ENCODE measurements at places on chromosomes 5 and 9.

DNA sequence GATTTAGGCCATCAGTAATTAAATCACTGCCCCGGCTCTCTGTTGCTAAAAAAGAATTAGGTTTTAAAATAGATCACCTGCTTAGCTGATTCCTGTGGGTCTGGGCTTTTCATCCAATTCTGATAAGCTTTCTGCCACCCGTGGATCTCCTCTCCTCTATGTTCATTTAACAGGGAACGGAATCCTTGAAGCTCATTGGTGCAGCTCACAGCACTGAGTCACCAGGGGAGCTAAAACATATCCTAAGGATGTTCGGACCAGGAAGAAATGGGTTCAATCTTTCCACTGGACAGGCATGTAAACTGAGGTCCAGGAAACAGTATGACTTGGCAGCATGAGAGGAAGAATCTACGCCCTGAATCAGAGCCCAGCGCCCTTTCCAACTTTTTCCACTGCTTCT lies 267.1 kb upstream of the GRIA1 start:
- DNase-seq, result no peak

DNA sequence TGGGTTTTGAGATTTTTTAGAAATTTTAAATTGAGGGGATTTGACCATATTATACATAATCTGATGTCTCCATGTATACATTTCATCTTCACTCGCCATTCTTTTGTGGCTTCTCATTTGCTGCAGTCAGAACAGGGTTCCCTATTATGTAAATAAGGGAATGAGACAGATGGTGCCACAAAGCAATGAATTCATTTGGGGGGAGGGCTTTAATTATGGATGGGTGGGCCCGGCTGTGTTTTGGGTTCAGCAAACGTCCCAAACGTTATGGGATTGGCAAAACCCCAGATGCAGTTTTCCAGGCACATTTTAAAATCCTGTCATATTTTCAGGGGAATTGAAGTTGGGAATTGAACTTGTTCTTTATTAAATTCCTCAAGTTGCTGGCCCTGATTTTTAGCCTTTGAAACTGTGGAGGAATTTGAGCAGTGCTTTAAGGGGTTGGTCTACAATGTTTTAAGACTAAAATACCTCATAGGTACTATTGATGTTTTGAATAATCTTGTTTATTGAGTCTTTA lies 558.5 kb upstream of the ZNF462 start:
- no peak for DNase-seq

GRCh38 chr5:153157156-153157555 lies 333.3 kb upstream of the GRIA1 start:
- no peak for DNase-seq

DNA sequence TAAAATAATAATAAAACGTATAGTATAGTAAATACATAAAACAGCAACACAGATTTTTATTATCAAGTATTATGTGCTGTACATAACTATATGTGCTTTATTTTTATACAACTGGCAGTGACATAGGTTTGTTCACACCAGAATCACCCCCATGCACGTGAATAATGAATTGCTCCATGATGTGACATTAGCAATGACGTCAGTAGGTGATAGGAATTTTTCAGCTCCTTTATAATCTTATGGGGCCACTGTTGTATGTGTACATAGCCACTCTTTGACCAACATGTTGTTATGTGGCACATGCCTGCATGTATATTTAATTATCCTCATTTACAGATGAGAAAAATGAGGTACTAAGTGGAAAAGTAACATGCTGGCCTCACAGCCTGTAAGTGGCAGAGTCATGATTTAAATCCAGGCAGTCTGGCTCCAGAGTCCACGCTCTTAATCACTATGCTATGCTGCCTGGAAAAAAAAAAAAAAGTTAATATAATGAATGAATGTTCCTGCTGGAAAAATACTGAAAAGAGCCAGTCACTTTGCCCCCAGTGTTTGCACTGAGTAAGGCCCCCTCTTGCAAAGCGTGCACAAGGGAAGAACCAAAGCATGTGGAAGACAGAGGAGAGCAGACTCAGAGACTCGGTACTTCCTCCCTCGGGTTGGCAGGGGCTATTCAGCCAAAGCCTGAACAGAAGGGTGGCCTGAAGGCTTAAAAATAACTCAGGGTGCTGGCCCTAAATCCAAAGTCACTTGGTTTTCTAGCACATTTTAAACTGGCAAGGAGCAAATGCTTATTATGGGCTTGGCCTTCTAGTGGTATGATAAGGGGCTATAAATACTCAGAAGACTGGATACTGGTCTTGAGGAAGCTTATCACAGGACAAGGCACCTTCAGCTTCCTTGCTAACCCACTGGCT lies 206.8 kb downstream of the GLIS3 start:
- no peak for DNase-seq

- no peak for DNase-seq
These were observed 779.4 kb downstream of the SEMA5A start for GRCh38 chr5:8766448-8766847.

DNA sequence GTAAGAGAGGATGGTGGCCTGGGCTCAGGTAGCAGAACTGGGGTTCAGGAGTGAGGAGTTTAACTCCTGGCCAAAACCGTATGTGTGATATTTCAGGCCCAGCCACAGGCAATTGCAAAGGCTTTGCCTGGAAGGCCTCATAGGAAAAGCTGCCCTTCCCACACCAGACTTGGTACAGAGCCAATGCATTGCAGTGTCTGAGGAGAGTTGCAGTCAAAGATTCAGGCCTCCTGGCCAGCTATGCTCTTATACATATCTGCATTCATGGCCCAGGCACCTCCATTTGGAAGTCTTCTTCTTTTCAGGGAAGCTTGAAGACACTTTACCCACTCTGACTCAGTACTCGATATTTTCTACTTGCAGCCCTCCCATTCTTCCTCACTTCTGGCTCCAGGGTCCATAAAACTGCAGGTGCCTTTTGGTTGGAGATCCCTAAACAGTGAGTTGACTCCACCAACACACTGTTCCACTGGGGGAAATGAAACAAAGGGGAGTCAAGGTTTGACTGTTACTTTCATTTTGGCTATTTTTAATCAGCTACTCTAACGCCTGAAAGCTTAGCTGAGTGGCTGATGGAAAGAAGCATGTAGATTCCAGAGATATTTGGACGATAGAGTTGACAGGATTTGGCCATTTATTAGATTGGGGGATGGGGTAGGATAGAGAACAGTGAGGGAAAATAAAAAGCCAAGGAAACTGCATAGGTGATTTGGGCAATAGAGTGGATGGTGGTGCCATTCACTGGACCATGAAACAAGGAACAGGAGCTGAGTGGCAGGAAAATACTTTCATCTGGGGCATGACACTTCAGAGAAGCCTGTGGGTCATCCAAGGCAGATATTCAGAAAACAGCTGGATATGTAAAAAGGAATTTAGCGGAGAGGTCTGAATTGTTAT lies 30.6 kb upstream of the IL33 start:
- DNase-seq, result no peak

- no peak for DNase-seq
These were observed 14.5 kb upstream of the NTNG2 start for GRCh38 chr9:132147331-132147730.

DNA sequence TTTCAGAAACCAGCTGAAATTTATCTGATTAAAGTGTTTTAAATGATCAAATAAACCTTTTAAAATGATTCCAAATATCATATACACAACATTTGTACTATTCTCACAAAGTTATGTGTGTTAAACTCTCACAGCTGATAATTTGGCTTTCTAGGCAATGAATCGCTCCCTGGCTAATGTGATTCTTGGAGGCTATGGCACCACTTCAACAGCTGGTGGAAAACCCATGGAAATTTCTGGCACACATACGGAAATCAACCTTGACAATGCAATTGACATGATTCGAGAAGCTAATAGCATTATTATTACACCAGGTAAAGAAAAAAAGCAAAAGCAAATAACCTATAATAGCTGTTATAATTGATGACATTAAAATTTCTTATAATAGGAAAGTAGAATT lies 72.4 kb downstream of the NNT start:
- DNase-seq, result no peak

- no peak for DNase-seq
These were observed 54.0 kb upstream of the HSPB3 start for GRCh38 chr5:54401515-54401914.

DNA sequence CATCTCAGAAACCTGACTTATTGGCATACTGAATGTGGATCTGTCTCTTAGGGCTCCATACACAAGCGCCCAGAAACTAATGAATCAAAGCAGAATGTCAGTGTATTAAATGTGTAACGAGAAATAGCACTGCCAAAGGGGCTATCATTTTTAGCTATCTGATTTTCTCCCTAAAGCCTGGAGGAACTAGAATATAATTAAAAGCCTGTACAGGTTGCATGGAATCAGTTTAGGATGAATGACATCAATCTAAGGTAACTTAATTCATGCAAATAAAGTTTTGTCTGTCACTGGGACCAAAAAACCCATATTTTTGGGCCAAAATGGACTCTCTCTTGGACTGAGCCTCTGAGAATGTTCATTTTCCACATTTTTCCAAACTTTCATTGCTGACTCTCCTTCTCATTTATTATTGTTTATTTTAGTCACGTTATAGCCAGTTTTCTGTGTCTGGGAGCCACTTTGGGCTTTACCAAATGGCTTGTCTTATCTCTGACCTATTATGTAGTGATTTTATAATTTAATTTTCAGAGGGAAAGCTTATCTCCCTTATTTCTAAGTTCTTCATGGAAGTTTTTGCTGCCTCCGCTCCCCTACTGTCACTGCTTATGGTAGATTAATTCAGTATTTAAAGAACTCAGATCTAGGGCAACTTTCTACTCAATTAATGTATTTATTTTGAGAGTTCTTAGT lies 47.0 kb downstream of the PRR16 start:
- DNase-seq, result no peak

DNA sequence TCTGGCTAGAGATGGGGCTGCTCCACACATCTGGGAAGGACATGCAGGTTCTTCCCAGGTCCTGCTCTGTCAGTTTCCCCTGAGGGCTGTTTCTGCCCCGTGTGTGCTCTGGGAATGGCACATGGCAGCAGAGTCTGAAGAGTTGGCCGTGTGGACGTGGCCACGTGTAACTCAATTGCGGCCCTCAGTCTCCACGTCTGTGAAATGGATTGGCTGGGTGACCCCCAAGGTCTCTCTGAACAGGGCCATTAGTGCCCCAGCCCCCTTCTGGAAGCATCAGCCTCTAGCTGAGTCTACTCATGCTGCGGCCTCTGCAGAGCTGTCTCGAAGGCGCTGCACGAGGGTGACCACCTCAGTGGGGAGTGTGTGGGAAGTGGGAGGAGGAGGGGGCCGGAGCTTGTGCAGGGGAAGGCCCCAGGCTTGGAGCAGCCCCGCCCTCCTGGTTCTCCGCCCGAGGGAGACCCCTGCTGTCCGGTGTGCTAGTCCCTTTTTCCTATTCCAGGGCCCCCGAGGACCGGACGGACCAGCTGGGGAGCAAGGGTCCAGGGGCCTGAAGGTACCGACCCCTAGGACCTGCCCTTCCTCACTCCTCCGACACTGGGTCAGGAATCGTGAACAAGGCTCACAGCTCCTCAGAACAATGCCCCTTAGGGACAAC lies 58.9 kb upstream of the ORM1 start:
- peak; percentile 35 for DNase-seq

- DNase-seq, result no peak
These were observed 92.4 kb upstream of the SLC1A1 start for GRCh38 chr9:4397917-4398316.

- no peak for DNase-seq
These were observed 25.6 kb downstream of the STC2 start for GRCh38 chr5:173302546-173303155.

GRCh38 chr9:107989099-107989498 lies 499.5 kb upstream of the KLF4 start:
- DNase-seq, result no peak

DNA sequence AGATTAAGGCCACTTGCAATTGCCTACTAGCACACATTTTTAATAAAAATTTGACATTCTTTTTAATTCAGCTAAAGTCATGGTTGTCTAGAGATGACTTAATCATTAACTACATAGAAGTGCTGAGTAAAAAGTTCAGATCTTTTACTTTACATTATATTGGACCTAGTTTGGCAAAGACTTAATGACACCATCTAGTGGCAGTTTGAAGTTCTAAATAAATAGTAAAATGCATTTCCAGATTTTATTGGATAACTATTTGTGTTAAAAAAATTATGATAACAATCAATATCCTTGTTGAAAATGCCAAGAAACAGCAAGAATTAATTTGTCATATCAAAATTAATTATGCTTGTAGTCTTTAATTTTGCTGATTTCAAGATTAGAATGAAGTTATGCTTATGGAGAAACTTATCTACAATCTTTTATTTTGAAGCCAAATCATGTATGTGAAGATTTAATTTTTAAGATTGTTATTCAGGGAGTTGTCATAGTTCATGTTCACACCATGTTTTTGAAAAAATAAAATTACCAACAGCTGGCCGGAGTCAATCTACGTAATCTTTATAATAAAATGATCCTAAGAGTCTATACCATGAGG lies 69.6 kb upstream of the PJA2 start:
- no peak for DNase-seq

GRCh38 chr9:97527626-97528528 lies 26.4 kb downstream of the TMOD1 start:
- no peak for DNase-seq

DNA sequence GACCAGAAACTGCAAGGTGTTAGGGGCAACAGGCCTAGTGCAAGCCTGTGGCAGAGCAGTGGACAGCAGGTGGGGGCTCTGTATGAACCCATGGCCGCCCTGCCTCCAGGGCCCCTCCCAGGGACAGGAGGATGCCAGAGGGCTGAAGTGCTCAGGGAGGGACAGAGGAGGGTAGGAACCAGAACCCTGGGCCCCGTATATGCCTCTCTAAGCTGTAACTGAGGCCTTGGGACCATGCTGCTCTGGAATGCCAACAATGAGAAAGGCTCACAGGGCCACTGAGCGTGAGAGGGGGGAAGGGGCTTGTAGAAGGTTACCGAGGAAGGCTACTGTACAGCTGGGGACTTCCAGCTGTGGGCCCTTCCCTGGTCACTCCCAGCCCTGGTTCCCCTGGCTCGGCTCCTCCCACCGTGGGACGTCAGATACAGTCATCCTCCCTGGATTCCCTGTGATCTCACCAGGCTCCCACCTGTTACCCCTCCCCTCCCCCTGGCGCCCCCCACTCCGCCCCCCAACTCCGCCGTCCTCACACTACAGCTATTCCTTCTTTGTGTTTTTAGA lies 21.1 kb downstream of the AQP7 start:
- DNase-seq, result no peak

DNA sequence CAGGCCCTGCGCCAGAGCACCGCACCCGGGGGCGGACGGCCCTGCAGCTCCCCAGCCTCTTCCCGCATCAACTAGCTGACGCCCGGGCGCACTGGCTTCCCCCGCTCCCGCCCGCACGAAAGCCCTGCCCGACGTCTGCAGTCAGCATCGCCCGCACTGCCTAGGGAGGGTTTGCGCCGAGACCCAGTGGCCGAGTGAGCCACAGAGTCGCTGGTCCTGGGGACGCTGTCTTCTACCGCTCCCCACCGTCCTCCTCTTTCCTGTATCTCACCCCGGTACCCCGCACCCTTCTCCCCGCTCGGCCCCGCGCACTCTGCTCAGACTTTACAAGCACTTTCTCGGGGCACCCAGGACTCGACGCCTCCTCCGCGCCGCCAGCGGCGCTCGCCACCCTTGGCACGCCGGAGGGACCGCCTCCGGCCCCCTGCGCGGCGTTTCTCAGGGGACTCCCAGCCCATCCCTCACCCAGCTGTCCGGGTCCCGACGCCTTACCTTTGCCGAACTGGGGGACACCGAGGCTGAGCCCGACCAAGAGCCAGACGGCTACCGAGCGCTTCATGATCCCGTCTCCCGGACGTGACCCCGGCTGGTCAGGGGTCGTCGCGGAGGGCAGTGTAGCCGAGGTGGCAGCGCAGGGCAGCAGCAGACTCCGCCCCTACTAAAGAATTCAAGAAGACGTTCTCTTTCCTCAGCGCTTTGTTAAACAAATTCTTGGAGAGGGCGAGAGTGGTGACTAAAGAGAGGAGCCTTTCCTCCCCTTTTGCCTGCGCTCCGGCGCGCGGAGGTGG lies 670 bp downstream of the EDIL3 start:
- peak; percentile 23 for DNase-seq

Measured in ovary (tissue), 10 donors.